ENCODE measurements at places on chromosomes 2 and 18.

GRCh38 chr2:240225660-240226475, 85.4 kb upstream of the OTOS start:
- DNase-seq, result no peak

DNA sequence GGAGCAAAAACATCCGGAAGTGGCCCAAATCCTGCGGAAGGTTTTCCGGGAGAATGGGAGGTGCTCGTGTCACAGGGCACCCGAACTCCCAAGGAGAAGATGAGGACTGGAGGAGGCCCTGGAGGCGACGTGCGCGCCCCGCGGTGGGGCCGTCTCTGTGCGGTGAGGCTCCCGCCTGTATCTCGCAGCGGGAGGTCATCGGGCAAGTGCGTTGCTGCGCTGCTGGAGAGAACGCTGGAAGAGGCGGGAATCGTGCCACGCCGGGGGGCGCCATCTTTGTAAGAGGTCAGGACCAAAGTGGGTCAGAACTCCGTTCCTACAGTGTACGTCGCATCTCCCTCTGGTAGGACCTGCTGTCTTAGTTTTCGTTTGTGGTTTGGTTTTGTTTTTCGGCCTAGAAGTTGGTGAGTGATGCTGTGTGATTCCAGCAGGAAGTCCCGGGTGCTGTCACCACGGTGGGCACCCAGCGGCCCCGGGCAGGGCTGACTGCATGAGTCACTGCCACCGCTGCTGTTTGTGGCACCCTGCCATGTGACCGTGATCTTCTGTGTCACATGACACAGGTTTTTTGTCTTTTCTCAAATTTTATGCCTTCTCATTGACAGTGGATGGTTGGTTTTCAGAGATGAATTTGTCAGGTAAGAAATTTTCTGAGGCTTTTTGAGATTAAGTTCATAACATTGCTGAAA, 21.5 kb upstream of the ATP9B start:
- no peak for DNase-seq

- no peak for DNase-seq
Observed at GRCh38 chr2:205270689-205271088, 411.6 kb upstream of the NRP2 start.

GRCh38 chr2:26631401-26632170, 9.6 kb downstream of the CIB4 start:
- no peak for DNase-seq

DNA sequence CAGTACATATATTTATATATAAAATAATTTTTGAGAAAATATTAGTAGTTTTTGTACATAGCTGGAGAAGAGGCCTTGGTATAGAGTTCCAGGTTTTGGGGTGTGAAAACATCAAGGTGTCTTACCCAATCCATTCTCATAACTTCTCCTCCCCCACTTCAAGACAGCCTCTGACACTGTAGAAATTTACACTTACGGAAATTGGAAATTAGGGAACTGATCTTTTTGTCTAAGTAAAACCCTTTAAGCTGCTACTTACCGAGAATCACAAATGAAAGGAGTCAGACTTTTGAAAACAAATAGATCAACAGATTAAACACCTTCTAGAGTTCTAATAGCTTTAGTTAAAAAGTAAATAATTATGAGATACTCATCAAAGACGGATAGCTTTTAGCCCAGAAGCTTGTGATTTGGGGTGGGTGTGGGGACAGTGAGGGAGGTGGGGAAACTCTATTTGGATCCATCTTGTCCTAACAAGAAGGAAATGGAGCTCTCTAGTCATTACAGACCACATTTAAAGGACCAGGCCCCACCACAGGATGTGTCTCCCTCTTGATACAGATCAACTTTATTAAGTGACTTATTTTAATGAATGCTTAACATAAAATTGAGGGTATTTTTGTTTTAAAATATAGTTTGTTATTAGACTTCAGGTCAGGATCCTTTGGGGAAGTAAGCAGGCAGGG, 11.1 kb upstream of the FBXO11 start:
- DNase-seq, result no peak

- DNase-seq, result no peak
Observed at GRCh38 chr2:107001551-107001950, 115.6 kb upstream of the ST6GAL2 start.

- no peak for DNase-seq
Observed at GRCh38 chr2:193549661-193550060, 1354.9 kb upstream of the TMEFF2 start.

DNA sequence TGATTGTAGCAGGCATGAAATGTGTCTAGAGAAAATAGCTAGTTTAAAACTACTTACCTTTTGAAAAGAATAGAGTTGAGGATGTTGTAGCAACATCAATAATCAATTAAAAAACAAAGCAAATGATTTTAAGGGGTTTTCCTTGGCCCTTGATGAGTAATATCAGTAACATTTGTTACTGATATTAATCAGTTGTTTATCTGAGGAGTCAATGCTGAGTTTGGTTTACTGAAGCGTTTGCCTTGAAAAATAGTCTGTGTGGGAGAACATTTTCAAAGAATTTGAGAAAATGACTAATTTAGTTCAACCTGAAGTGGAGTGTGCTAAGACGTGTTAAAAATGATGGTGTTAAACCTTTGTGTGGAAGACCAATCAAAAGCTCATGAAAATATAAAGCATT, 9.3 kb downstream of the PTH2R start:
- DNase-seq, result no peak

- DNase-seq, result no peak
Observed at GRCh38 chr2:205188239-205189138, 493.8 kb upstream of the NRP2 start.

- DNase-seq, result no peak
Observed at GRCh38 chr2:104321796-104322349, 532.0 kb upstream of the POU3F3 start.

DNA sequence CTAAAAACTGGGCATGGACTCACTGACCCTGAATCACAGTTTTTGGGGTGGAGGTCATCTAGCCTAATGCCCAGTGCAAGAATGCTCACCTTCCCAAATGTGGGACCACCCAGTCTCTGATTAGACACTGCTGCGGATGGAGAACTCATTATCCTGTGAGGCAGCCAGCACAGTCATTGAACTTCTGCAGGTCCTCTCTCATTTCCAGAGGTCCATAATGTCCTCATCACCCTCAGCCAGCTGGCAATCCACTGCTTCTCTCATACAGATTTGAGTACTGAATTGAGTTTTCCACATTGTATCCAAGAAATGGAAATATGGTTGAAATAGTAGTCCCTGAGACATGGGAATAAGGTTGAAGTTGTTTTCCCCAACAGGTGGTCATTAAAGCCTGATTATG, 5.0 kb upstream of the MYO5B start:
- no peak for DNase-seq

DNA sequence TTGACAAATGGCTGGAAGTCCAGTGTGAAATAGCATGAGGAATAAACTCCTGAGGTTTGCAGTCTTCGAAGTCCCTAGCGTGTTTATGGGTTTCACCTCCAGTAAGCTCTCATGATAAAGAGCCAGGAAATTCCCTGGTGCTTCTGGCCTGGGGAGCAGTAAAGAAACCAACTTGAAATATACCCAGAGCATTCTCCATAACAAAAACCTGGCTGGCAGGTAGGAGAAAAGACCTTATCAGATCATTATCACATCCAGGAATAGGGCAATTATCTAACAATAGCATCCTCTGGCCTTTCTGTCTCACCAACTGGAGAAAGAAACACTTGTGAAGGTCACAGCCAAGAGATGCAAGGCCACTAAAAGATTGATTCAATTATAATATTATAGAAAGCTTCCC, 513.6 kb upstream of the LRRTM4 start:
- DNase-seq, result no peak

- DNase-seq, result no peak
Observed at GRCh38 chr2:241298673-241299072, 16.8 kb downstream of the HDLBP start.

DNA sequence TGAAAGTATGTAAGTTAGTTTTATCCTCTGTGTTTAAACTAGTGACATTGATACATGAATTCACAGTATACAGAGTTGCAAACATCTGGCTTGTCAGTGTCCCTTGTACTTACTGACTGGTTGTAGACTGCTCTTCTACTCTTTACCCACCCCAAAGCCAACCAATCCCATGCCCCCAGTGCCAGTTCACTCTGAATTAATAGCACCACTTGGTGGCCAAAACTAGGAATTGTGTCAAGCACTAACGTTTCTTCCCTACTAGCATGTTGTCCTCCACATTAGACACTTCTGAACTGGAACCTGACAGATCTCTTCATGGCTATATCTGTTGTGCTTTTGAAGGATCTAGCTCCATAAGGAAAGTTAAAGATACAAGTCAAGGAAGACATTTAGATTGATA, 27.2 kb upstream of the OTX1 start:
- no peak for DNase-seq

GRCh38 chr2:136327162-136327852, 209.4 kb upstream of the CXCR4 start:
- peak; percentile 75 for DNase-seq

- no peak for DNase-seq
Observed at GRCh38 chr2:128600581-128601297, 282.1 kb upstream of the HS6ST1 start.

DNA sequence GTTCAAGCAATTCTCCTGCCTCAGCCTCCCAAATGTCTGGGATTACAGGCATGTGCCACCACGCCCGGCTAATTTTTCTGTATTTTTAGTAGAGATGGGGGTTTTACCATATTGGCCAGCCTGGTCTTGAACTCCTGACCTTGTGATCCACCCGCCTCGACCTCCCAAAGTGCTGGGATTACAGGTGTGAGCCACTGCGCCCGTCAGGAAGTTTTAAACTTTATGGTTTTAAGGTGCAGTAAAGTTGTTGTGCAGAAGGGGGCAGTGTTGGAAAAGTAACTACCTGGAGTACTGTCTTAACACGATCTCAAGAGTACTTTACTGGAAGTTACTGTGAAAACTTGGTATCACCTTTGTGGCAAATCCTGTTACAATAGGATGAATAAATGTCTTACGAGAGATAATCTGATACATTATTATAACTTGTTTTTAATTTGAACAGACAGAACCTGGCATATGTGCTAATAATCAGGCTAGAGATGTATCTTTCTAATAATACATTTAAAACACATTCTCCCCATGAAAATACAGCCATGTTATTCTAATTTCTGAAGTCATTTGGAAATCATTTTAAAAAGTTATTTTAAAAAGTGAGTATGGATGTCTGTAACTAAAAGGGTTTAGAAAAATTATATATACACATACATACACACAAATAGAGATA, 10.8 kb downstream of the SPDYA start:
- DNase-seq, result no peak

GRCh38 chr2:145090841-145091761, 571.2 kb upstream of the ZEB2 start:
- DNase-seq, result no peak

- DNase-seq, result no peak
Observed at GRCh38 chr2:174608866-174609214, 11.2 kb upstream of the WIPF1 start.

DNA sequence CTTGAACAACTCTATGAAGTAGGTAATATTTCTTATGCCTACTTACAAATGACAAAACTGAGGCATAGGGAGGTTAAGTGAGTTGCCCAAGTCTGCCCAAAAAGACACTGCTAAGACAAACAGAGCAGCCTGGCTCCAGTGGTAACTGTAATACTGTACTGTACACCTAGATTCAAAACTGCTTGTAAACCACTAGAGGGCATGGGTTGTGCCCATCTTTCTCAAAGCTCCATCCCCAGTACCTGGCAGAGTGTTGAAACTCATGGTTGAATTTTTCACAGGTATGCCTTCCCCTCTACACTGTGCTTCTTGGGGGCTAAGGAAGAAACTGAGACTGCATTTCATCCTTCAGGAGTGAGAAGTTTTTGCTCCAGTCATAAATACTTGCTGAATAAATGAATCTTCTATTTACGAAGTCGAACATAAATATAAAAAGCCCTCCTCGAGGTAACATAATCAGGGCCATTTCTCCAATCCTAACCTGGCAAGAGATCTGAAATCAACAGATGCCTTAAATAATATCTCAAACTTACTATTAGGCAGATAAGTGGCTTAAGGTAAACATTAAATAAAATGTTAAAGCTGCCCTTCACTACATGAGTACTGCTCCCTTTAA, 2.0 kb downstream of the PPP4R1 start:
- no peak for DNase-seq

- no peak for DNase-seq
Observed at GRCh38 chr2:121080013-121080772, 204.8 kb downstream of the TFCP2L1 start.

Measured in stimulated activated CD8-positive, alpha-beta memory T cell treated with anti-CD3 and anti-CD28 coated beads, Interleukin-2, amount 100 ng/mL, for 48 hours (primary cell).